ENCODE measurements at places on chromosomes 5 and 9.

- DNase-seq: no peak
Measured at GRCh38 chr5:139460455-139460854, 2.1 kb downstream of the ECSCR start.

GRCh38 chr9:136588663-136589464 is 43.0 kb upstream of the NOTCH1 start:
- no peak for DNase-seq

GRCh38 chr5:5257353-5257752 is 117.2 kb downstream of the ADAMTS16 start:
- no peak for DNase-seq

GRCh38 chr9:113918697-113919350 is 42.7 kb downstream of the ZNF618 start:
- DNase-seq: no peak

DNA sequence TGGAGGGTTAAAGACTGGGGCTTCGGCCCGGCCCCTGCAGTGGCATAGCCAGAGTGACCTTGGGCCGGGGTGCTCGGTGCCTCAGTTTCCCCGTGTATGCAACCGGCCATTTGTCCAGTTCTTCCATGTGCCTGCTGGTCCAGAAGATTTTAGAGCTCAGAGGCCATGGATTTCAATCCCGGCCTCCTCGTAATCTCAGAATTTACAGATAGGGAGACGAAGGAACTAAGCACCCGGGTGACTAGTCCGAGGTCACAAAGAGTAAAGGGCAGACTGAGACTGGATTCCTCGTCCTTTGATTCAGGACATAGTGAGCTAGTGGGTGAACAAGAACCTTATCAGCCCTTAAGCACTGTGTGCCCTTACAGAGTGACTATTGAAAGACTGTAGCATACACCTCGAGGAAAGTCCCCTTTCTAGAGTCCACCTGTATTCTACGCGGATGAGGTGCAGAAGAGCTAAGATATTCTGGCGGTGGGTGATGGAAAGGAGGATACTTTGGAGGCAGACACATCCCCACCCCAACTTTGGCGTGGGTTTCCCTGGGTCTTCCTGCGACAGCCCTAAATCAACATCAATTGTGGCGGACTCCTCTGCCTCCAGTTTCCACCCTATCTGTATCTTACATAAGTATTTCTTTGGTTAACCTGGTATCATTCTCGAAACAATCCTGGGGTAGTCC is 597 bp downstream of the SLC31A1 start:
- DNase-seq: peak; percentile 41

DNA sequence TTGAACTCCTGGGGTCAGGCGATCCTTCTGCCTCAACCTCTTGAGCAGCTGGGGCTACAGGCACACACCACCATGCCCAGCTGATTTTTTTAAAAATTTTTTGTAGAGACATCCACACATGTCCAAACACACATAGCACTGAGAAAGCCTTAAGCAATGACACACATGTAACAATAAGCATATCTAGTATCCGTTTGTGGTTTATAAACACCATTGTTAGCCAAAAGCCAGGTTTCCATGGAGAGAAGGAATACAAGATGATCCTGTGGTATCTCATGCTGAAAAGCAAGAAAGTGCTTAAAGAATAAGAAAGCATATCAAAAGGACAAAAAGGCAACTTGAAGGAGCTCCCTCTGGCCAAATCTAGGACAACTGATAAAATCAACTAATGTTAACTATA is 29.7 kb upstream of the SLC1A3 start:
- no peak for DNase-seq

DNA sequence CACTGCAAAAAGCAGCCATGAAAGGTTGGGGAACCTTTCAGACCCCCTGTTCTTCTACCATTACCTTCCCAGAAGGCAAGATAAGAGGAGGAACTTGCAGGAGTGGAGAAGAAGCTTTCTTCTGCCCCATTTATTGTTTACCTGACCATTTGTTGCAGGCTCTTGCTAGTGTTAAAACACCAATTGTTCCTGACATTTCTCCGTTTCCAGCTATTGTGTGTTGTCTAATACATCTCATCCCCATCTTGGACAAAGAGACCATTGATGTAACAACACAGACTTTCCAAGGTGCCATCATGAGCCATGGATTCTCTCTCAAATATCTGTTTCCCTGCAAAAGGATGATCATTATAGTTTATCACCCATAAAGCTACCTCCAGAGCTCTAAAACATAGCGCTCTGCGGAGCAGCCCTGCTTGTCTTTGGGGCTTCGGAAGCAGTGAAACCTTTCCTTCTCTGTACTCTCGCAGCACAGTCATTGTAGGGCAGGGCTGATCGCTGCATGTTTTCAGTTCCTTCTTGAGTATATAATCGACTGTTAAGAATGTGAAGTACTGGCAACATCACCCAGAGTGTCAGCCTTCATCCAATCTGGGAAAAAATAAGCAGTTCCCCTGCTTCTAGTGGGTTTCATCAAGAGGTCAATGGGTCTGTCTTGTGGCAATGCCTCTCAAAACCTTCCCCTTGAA is 680.0 kb downstream of the SEMA5A start:
- no peak for DNase-seq

- DNase-seq: peak; percentile 58
Measured at GRCh38 chr5:172414531-172415361, 39.6 kb downstream of the SH3PXD2B start.
